ENCODE measurements at places on chromosomes 12 and 14.

DNA sequence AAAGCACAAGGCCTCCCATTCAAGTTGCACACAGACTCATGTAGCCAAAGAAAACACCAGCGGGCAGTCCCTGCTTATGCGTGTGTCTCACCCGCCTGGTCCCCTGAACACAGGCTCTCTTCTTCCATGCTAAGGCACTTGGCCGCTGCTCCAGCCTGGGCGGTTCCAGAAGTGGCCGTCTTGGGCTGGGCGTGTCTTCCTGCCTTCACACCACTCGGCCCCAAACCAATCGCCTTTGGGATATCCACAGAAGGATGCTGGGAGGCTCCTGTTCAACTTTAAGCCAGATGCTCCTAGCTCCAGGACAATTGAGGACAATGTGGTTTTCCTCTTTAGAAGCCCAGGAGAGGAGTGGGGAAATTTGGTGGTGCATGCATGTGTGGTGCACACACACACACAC, 2.2 kb downstream of the SCARB1 start:
- no peak for DNase-seq

DNA sequence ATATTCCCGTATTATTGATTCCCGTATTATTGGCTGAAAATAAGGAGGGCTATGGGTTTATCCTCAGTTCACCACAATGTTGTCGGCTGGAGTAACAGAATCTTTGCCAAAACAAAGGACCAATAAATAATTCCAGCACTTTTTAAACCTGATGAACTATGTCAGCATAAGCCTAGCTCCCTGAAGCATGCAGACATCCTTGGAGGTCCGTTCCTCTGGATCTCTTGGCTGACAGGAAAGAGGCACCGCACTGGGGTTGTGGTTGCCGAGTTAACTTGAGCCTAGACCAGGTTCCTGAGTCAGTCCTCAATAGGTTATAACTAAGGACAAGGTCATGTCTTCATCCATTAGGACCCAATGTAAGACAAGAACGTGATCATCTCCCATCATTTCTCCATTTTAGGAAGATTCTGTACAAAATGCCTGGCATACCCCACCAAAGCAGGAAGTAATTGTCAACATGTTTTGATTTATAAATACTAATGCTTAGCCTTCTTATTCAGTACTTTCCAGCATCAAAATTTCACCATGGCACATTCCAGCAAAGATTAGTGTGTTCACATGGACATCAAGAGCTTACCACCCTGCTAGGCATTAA, 36.6 kb downstream of the NID2 start:
- no peak for DNase-seq

GRCh38 chr14:44778604-44779003, 183.1 kb downstream of the KLHL28 start:
- no peak for DNase-seq

- no peak for DNase-seq
These were observed 34.2 kb upstream of the STRN3 start for GRCh38 chr14:31060253-31060875.

- no peak for DNase-seq
These were observed 99.9 kb downstream of the PHETA1 start for GRCh38 chr12:111268738-111269572.

DNA sequence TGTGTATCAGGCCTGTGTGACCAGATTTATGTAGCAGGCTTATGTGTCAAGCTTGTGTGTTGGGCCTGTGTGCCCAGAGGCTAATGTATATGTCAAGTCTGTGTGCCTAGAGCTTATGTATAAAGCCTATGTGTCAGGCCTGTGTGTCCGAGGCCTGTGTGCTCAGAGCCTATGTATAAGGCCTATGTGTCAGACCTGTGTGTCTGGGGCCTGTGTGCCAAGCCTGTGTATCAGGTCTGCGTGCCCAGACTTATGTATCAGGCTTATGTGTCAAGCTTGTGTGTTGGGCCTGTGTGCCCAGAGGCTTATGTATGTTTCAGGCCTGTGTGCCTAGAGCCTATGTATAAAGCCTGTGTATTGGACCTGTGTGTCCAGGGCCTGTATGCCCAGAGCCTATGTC, 249.3 kb upstream of the AVPR1A start:
- DNase-seq, result no peak

- DNase-seq, result no peak
These were observed 116.0 kb upstream of the TMCC3 start for GRCh38 chr12:94766397-94766796.

DNA sequence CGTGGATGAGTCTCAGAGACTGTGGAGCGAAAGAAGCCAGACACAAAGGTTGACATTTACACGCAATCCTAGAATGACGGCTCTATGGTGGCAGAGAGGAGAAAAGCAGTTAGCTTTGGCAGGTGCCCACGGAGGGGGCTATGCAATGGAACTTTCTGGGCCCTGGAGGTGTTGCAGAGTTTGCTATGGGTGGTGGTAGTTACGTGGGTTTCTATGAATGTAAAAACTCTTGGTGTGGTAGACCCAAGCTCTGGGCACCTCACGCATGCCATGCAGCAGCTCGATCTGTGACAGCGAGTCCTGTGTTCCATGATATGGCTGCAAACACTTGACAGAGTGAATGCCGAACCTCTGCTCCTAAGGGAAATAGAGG, 5.0 kb upstream of the INF2 start:
- DNase-seq, result no peak
